NCI-H1105 (cell line): ENCODE measurements at places on chromosomes 7 and 10.
A peak's percentile ranks its signal among the peaks of the same experiment; 100 is the strongest.

GRCh38 chr10:73907841-73908517 lies 3.0 kb upstream of the PLAU start:
- DNase-seq = no peak

GRCh38 chr7:41268878-41269277 lies 434.0 kb downstream of the INHBA start:
- no peak for DNase-seq

GRCh38 chr7:151088856-151089699 lies 2.8 kb downstream of the AGAP3 start:
- no peak for DNase-seq

DNA sequence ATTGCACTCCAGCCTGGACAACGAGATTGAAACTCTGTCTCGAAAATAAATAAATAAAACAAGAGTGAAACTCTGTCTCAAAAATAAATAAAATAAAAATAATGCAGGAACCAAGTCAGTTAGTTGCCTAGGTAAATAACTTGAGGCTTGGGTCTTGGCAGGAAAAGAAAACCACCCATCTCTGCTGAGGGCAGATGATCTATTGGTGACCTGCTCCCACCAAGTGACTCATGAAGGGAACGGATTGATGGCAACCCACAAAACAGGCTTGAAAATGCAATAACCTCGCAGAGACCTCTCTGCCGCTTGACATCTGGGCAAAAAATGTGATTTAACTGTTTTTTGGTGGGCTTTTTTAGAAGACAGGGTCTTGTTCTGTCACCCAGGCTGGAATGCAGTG lies 86.6 kb downstream of the CALN1 start:
- DNase-seq = no peak

- DNase-seq = no peak
Measured at GRCh38 chr10:120970595-120971529, 119.7 kb downstream of the WDR11 start.

- no peak for DNase-seq
Measured at GRCh38 chr7:132551886-132552285, 24.4 kb downstream of the PLXNA4 start.

- no peak for DNase-seq
Measured at GRCh38 chr10:19154375-19154774, 105.8 kb downstream of the MALRD1 start.

DNA sequence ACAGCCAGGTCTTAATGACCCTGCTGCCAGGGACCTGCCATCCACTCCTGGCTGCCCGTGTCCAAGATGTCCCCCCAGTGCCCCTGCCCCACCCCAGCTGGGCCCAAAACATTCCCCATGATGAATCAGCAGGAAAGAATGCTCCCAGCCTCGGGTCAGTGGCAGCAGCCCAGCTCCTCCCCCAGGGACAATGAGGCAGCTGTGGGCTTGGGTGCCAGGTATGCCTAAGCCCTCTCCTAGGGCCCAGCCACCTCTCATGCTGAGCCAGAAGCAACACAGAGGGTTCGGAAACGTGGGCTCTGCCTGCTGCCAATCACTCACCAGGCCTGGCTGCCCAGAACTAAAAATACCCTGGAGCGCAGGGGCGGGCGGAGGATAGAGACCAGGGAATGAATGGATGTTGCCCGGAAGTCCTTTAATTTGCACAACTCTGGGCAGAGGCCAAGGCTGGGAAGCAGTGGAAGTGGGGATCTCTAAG lies 1.5 kb upstream of the LOXL4 start:
- no peak for DNase-seq

- no peak for DNase-seq
Measured at GRCh38 chr10:129405389-129405788, 61.7 kb upstream of the MGMT start.

DNA sequence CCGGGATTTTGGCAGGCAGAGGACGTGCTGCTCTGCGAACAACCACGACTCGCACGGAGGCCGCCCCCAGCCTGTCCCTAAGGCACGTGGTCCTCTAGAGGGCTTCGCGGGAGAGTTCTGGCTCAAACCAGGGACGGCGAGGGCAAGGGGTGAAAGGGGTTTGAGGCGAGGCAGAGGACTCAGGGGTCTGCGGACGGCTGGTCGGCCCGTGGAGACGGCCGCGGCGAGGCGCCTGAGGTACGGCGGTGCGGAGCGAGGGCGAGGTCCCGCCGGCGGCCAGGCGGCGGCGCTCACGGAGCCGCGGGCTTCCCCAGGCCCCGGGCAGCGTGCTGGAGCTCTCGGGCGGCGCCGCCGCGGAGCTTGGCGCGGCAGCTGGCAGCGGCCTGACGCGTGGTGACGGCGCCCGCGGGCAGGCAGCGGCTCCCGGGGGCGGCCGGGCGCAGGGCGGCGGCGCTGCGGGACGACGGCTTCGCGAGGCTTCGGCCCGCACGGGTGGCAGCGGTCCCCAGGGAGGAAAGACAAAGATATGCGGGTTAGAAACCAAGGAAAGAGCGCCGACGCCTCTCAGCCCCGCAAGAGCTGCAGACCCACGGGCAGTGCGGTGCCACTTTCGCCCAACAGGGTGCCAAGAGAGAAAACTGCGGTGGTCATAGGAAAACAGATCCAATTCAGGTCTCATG lies 44.8 kb downstream of the ZNF800 start:
- DNase-seq = peak; percentile 73

- DNase-seq = no peak
Measured at GRCh38 chr7:90747516-90747915, 151.4 kb downstream of the CDK14 start.

DNA sequence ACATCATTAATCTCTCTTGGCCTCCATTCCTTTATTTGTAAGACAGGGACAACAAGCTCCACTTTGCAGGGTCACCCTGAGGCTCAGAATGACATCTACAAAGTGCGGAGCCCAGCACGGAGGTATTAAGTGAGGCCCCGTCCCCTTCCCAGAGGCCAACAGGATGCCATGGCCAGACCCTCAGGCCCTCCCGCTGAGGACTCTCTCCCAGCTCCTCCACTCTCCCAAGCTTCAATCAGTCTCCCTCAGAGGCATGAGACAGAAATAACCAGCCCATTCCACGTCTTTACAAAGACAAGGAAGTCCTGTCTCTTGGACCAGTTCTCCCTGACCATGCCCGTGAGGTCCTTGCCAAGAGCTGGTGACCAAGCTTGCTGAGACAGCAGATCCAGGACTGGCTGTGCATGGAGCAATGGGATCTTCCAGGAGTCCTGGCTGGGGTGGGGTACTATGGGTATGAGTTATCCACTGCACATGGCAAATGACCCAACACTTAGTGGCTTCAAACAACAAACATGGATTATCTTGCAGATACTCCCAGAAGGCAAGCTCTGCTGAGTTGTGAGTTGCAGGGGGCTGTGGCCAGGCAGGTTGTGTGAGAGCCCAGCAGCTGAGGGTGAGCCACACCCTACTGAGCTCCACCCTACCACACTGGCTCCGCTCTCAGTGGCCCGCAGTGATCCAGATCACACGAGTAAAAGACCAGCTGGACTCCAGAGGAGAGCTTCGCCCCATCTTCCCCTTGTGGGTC lies 4.3 kb upstream of the PPIF start:
- no peak for DNase-seq

DNA sequence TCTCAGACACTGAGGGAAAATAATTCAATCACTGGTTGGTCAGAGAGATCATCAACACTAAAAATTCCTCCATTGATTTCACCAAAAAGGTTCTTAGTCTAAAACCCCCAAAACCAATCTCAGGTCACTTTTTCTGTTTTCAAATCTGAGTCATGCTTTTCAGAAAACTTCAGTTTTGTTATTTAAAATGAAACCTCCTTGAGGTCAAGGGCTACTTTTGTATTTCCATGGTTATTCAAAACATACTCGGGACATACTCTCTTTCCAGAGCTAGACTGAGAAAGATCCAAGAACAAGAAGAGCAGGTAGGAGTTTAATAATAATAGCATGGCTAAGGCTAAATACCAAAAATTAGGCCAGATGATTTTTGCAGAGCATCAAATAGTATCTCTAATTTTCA lies 152.8 kb downstream of the SDHAF3 start:
- DNase-seq = no peak

DNA sequence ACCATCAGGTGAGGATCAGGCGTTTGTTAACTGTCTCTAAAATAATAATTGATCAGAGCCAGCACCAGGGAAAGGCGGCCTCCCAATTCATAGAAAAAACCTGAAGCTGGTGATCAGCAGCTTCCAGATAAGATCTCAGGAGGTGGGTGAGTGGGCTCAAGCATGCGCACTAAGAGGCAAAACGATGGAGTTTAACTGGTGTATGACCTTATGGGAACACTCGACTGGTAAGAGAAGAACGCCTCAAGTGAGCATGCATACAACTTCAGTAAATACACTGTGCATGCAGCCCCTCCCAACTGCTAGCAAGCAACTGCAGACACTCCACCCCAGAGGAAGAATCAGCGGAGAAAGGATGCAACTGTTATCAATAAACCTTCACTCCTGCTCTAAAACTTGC lies 18.1 kb downstream of the RAPGEF5 start:
- DNase-seq = no peak

GRCh38 chr10:16259726-16260125 lies 177.1 kb upstream of the PTER start:
- DNase-seq = no peak

- no peak for DNase-seq
Measured at GRCh38 chr7:76513817-76514799, 3.8 kb downstream of the UPK3B start.

- no peak for DNase-seq
Measured at GRCh38 chr7:17144322-17144721, 154.1 kb upstream of the AHR start.

GRCh38 chr10:59997827-59998525 lies 91.6 kb upstream of the CCDC6 start:
- DNase-seq = no peak

- DNase-seq = no peak
Measured at GRCh38 chr7:123557016-123557397, 611 bp downstream of the NDUFA5 start.

GRCh38 chr7:36281945-36282717 lies 107.5 kb upstream of the ANLN start:
- no peak for DNase-seq

- no peak for DNase-seq
Measured at GRCh38 chr10:116722736-116723427, 19.5 kb downstream of the HSPA12A start.

DNA sequence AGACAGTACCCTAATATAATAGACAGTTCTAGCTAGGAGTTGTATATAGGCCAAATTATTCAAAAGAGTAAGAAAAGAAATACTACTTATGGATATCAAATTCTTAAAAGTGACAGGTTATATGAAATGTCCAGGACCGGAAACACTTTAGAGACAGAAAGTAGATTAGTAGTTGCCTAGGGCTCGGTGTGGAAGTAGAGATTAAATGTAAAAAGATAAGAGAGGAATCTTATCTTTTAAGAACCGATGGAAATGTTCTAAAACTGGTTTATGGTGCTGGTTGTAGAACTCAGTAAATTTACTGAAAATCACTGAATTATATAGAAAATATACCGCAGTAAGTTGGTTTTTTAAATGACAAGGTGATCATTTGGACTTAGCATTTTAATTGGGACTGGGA lies 147.5 kb upstream of the ASAH2 start:
- no peak for DNase-seq

GRCh38 chr7:99137411-99138180 lies 6.3 kb downstream of the SMURF1 start:
- no peak for DNase-seq

DNA sequence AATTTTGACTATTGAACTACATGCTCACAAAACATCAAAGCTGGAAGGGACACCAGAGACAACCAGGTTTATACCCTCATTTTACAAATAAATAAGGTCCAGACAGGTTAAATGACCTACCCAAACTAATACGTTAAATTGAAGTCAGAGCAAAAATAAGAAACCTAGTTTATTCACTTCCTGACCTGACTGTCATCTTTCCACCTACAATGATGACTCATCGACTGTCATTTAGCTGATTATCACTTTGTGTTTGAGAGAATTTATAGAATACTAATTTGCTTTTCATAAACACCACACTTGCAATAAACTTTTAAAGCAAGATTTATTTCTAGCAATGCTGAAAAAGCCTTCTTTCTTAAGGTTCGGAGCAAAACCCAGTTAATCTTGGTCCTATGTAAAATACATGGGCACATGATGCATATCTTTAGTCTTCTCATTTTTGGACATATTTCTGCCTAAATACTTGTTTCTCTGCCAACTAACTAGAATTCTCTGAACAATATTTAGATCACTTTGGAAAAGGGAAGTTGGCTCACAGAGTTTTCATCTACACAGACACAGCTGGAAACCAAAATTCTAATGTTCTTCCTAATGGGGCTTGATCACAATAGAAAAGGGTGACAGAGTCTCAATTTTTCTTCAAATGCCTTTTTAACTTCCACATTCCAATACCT lies 16.7 kb upstream of the LRRN3 start:
- no peak for DNase-seq

DNA sequence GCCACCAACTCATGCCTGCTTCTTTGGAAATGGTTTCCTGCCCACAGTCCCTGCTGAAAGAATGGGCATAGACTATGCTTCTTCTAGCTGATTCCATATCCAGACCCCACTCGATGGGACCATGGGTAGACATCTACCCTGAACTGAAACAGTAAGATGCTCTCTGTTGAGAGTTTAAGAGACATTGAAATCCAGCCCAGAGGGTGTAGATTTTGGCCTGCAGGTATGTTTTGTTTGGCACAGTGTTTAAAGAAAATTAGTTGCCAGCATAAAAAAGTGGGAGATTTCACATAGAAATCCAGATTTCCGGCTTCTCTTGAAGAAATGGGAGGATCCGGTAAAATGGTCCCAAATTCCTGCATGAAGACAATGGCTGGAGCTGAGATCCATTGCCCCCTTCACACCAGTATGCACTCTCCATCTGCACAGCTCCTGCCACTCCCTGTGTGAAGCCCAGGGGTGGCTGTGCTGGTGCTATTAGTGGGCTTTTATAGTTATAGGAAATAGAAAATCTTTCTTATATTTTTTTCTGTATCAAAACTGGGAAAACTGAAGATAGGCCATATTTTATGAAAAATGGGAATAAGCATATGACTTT lies 218.1 kb downstream of the PTEN start:
- DNase-seq = no peak

DNA sequence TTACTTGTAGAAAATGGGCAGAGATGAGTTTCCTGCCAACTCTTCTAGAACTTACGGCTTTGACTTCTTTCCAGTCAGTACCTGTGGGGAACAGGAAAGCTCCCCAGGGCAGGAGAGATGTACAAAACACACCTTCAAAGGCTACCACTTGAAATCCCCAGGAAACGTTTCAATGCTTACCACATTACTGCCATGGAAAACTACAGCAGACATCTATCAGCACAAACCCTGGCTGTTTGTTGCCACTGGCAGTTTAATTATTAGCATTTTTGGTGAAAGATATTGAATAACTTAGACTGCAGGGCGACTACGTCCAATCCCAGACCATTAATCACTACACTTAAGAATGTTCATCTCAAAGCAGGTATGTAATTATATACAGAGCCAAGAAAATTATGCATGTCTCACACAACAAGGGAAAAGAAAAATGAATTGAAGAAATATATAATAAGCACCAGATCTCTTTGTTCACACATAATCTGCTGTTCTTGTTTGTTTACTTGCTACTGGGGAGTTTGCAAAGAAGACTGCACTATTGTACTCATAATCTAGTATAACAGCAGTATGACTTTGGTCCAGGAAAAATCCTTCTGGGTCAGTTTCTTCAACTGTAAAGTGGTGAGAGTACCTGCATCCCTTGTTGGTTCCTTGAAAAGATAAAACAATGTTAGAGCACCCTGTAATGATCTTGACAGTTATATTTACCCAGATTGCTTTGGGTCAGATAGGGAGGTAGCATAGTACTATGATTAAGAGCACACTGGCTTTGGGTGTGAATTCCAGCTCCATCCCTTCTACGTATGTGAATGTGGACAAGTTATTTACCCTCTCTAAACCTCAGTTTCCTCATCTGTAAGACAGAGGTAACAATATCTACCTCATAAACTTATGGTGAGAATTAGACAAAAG lies 138.3 kb downstream of the DOCK4 start:
- no peak for DNase-seq

GRCh38 chr7:98866765-98867164 lies 3.0 kb downstream of the TMEM130 start:
- DNase-seq = no peak
